SW 1271 (cell line): ENCODE measurements at places on chromosomes 12 and 14.

DNA sequence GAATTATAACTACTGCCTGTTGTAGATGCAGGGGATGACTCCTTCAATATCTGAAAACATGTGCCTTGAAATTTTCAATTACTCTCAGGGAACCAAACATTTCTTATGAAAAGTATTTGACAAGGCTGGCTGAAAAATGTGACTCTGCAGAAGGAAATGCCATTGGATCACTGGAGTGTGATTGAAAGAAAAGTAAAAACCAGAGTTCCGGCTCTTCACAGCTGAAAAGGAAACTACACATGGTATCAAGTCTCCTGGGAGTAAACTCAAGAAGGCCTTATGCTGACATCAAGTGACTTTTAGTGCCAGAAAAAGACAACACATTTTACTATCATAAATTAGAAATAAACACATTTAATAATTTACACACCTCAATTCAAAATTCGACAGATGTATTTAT lies 693.0 kb downstream of the LRFN5 start:
- no peak for DNase-seq

- no peak for DNase-seq
Measured at GRCh38 chr14:56992332-56992820, 182.1 kb upstream of the OTX2 start.

- no peak for DNase-seq
Measured at GRCh38 chr12:40794087-40794486, 101.8 kb downstream of the CNTN1 start.

DNA sequence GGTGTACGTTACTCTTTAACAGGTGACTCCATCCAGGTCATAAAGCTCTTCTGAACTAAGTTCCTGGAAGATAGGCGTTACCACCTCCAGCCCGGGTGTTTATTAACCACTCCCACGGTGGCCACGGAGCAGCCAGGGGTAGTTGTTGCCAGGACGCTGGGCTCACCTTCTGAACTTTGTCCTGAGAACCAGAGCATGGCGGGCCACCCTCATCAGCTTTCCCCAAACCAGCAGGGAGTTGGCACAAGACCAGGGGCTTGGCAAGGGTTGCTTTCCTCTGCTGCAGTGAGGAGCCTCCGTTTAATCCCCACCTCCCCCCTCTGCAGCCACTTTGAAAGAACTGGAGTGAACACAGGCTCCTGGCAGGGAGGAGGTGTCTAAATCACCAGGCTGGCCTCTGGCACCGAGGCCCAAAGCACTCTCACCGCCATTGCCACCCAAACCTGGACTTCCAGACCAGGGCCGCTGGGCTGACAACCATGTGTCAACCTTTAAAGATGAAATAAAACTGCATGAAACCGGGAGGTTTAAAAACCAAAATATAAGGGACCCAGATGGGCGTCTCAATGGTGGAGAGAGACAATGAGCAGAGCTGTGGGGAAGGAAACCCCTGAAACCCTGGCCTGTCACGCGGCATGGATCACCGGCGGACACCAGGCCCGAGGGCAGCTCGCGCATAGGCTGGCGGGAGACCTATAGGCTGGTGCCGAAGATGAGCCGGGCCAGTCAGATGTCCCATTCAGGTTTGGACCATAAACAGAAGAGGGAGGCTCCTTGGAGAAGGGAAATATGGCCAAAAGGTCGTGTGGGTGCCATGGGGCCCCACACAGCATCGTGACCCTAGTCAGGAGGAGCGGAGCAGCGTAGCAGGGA lies 30.9 kb upstream of the TDRD9 start:
- no peak for DNase-seq

DNA sequence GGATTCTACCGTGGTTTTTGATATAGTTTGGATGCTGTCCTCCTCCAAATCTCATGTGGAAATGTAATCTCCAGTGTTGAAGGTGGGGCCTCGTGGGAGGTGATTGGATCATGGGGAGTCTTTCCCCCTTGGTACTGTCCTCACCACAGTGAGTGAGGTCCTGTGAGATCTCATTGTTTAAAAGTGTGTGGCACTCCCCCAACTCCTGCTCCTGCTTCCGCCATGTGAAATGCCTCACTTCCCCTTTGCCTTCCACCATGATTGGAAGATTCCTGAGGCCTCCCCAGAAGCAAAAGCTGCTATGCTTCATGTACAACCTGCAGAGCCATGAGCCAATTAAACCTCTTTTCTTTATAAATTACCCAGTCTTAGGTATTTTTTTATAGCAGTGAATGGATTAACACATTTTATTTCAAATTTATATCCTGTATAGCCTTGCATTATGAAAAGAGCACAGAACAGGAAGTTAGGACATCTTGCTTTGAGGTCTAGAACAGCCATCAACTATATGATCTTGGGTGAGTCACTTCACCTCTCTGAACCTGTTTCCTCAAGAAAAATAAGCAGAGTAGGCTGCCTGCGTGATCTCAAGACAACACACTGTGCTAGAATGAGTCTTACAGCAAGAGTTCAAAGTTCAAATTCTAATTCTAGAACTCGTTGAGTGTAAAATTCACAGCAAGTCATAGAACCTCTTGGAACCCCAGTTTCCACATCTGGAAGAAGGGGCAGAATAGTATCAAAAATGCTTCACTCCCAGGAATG lies 160.9 kb upstream of the EEA1 start:
- peak; percentile 31 for DNase-seq

DNA sequence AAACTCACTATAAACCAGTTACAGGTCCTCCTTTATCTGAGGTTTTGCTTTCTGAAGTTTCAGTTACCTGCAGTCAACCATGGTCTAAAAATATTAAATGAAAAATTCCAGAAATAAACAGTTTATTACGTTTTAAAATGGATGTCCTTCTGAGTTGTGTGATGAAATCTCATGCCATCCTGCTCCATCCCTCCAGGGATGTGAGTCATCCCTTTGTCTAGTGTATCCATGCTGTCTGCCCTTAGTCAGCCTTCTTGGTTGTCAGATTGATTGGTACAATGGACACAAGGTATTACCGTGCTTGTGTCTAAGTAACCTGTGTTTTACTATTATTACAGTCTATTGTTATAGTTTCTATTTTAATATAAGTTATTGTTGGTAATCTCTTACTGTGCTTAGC lies 328.3 kb downstream of the APAF1 start:
- peak; percentile 31 for DNase-seq
